AG20443 (cell line): ENCODE measurements at places on chromosomes 5 and 9.

- DNase-seq = peak; percentile 39
These were observed 80.8 kb downstream of the FAM81B start for GRCh38 chr5:95471942-95472341.

DNA sequence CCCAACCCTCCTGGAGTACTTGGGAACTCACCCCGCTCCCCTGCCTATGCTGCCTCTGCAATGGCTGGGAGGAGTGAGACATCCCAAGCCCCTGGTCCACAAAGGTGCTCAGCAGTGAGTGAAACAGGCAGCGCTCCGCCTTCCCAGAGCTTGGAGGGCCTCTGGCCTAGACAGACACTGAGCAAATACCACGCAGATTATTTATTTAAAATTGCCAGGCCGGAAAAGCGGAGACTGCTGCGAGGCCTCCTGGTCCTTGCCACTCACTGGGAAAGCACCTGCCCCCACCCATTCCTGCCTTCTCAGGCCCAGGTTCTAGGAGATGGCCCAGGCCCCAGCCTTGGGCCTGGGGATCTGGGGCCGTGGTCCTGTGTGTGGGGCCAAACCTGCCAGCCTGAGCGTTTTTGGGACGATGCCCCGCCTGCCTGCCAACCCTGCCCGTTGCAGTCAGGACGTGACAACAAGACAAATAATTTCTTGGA is 17.4 kb downstream of the FGF18 start:
- no peak for DNase-seq

DNA sequence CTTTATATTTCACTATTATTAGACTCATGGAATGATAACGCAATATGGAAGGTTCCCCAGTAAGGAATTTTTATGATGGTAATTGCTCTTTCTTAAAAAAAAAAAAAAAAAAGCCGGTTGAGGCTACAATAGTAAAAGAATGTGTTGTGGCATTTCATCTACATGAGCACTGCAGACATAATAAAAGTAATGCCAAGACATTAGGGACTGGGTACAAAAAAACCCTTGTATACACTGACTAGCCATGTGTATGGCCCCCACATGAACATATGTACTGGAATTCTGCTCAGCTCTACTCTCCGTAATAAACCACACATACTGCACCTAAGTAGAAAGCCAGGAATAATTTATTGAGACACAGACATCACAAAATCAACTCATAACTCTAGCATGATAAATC is 218.4 kb downstream of the ADAMTS6 start:
- peak; percentile 38 for DNase-seq

GRCh38 chr9:82563094-82563493 is 499.8 kb downstream of the RASEF start:
- DNase-seq = no peak

DNA sequence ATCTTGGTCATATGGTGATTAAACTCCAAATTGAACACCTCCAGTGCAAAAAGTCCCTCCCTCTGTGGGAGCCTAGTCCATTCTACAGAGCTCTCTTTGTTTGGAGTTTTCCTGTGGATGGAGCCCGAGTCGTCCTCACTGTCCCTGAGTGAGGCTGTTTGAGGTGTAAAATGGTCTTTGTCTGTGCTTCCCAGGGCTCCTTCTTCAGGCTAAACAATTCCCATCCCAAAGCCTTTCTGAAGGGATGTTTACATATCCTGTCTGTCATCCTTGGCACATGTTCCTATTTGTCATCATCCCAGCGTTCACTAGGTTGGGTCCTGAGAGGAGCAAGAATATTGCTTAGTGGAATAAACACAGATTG is 68.9 kb downstream of the COL27A1 start:
- DNase-seq = peak; percentile 34

DNA sequence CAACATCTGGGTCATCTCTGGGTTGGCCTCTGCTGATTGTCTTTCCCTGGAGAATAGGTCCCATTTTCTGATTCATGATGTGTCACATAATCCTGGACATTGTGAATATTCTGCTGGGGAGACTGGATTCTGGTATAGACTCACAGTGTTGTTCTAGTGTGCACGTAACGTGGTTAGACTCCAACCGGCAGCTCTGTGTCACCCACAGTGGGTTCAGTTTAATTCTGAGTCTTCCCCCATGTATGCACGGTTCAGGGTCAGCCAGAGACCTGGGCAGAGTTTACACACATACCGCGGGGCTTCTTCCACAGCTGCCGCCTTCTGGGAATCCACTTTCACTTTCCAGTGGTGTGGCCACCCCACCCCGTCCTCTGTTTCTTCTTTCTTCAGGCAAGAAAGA is 38.0 kb upstream of the LRRC14B start:
- no peak for DNase-seq

- no peak for DNase-seq
These were observed 140.6 kb upstream of the ZNF366 start for GRCh38 chr5:72647806-72648205.

DNA sequence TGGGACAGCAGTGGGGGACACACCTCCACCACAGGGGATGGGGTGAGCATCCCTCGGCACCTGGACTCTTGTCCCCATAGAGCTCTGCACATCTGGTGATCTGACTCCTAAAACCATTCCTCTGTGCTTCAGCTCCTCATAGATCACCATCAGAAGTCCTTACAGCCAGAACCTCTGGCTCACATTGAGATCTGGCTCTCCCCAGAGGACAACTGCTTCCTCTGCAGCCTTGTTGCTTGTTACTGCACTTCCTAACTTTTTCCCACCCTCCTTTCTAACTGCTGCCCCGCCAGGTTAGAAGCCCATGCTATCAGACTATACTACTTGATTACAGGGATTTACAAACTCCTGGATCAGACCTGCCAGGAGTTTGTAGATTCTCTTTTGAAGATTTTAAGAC is 64.5 kb downstream of the ARSB start:
- DNase-seq = peak; percentile 44
